NCI-H526 (cell line): ENCODE measurements at places on chromosomes 3 and 15.

DNA sequence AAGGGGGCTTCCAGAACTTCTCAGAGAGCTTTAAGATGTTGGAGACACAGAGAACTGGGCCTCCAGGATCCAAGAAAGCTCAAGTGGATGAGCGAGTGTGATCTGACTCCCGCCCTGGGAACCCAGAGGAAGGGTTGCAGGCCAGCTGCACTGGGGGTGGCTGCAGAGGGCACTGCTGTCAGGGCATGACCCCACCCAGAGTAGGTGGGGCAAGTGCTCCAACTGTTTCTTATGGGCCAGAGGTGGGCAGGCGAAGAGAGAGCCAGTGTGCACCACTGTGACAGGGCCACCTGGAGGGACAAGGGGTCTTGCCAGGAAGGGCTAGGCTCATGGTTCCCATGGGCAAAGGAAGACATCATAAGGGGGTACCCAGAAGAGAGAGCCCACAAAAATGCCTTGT, 48.8 kb downstream of the EXOG start:
- no peak for DNase-seq

GRCh38 chr3:123140550-123140949, 61.2 kb upstream of the SEC22A start:
- DNase-seq, result no peak

- no peak for DNase-seq
These were observed 4.3 kb upstream of the LRRK1 start for GRCh38 chr15:100914876-100915275.

GRCh38 chr3:29612536-29612935, 331.7 kb downstream of the RBMS3 start:
- no peak for DNase-seq

DNA sequence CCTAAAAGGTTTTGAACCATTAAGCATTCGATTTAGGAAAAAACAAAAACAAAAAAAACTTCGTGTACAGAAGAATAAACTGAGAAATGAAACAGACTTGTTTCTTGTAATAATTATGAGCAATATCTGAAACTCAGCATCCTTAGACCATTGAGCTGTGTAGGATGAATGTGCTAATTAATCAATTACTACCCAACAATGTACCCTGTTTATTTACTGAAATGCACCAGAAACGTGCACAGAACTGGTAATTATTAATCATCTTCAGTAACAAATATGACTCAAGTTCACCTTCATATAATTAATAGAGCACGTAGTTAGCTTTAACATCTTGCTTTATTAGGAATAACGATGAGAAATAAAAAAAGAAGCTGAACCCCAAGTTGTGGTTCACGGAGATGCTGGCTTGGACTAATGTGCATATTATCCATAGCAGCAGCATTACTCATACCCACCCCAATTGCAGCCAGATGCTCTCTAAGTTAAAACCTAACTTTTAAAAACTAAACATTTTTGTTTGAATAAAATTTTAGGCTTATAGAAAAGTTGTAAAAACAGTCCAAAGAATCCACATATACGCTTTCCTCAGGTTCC, 10.2 kb upstream of the C15orf61 start:
- DNase-seq, result no peak

- DNase-seq, result no peak
These were observed 580 bp upstream of the MAGEF1 start for GRCh38 chr3:184712248-184713039.

GRCh38 chr15:47820747-47821319, 103.5 kb downstream of the SEMA6D start:
- DNase-seq, result no peak

- no peak for DNase-seq
These were observed 224.2 kb downstream of the ITPR1 start for GRCh38 chr3:4717363-4717740.

- DNase-seq, result no peak
These were observed 6.8 kb upstream of the WNT7A start for GRCh38 chr3:13886593-13887129.

GRCh38 chr3:169750665-169751064, 14.2 kb downstream of the TERC start:
- DNase-seq, result no peak

DNA sequence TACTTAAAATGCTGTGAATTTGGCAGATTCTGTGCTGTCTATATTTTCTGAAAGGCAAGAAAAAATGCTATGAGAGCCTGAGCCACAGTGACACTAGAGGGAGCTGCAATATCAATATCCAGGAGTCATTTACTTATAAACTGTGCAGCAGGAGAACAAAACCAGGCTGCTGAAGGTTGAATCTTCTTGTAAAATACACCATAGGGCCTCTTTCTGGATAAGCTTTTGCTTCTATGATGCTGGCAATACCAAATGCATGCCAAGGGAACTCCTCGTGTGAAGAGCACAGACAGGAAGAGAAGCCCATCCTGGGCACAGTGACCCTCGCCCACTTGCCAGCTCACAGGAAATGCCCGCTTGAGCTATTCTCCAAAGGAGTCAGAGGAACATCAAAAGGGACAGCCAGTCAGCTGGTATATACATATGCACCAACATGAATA, 48.0 kb upstream of the TSPAN3 start:
- DNase-seq, result peak; percentile 35

GRCh38 chr15:89385596-89386331, 51.1 kb upstream of the POLG start:
- DNase-seq, result no peak

GRCh38 chr3:182861348-182861747, 68.0 kb downstream of the ATP11B start:
- no peak for DNase-seq

DNA sequence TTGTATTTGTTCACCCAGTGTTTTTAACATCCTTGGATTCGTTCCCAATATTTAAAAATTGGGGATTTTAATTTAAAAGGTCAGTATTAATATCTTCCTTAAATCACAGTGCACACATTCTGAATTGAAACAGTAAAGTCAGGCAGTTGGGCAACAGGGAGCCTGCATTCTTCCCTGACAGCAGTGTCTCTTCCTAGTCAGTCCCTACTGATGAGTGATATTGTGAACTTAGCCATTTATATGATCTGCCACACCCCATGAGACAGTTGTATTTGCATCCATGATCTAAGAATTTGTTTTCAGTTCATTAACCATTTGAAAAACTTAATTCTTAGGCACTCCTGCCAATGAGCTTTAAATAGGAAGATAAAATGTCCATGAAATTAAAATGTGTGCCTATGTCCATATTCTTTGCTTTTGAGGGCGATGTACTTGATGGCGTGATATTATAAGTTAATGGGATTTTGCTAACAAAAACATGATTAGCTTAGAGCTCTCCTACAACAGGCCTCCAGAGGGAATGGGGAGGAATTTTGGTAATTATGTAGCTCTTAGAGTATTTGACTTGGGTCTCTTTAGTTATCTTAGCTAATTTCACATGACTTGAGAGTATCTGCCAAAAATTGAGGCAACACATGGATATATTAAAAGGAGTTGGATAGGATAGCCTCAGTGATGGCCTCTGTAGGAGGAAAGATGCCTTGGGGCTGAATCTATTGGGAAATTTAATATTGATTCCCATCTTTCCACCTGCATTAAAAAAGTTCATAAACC, 219.3 kb downstream of the PTPRG start:
- DNase-seq, result peak; percentile 3

DNA sequence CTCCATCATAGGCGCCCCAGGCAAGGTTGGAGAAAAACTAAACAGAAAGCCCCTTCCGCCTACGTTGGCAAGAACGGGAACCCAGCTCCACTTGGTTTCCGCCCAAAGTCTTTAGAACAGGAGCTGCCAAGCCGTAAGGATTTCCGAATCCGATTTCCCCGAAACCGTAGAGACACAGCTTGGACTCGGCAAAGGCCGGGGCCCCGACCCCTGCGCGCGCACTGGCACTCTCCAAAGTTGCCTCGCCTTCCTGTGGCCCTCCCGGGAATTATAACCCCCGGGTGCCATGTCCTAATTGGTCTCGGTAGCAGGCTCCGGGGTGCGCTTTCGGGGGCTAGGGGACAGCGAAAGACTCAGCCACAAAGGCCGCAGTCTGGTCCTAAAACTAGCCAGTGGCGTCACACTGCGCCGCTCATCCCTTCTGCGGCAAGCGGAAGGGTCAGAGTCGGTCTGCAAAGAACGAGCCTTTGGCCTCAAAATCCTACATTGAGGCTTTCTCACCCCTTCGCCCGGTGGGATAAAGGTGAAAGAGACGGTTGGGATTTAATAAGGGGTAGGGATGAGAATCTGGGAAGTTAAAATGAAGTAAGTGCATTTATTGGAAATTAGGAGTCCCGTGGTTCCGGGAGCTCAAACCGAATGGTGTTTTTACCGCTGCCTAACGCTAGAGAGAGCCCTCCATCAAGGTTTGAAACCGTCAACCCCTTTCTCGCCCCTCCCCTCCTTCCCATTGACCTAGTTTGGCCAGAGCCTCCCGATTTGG, 6.8 kb downstream of the BCL6 start:
- peak; percentile 90 for DNase-seq

GRCh38 chr3:134904776-134905646, 110.0 kb downstream of the EPHB1 start:
- DNase-seq, result no peak

DNA sequence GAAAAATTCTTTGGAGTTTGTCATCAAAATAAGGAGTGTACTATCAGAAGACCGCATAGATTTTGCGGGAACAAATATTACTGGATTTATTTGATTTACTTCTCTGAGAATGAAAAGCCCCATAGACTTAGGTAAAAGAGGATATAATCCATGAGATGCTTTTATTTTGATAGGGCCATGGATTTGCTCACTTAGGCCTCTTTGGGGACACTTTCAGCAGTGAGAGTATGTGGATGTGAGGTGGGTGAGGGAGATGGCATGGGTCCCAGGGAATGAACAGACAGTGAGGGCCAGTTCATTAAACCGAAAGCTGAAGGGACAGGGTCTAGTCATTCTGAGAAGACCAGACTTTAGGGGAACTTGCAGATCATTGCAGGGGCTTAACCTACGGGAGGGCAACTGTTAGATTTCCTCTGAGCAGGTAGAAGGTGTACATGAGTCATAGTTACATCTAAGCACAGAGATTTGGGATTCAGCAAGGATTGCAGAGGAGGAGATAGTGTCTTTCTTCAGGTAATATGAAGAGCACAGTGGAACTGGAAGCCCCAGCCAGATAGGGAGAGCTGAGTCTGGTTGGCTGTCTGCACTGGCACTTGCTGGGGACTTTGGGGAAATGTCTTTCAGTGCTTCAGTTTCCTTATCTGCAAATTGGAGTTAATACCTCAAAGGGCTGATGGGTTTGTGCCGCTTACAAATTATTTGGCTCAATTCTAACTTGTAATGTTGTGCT, 30.8 kb downstream of the SH3GL3 start:
- DNase-seq, result no peak

DNA sequence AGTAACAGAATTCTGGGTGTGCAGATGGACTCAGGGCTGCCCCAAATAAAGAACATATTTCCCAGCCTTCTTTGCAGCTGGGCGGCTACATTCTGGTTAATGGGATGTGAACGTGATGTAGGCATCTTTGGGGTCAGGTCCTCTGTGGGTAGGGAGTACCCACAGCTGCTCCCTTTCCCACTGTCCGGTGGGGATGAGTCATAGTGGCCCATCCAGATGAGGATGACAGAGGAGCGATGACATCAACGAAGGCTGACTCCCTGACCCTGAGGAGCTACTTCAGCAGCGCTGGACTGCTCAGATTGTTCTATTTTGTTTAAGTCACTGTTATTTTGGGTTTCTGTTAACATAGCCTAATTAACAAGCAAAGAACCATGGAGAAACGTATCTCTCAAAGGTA, 38.0 kb downstream of the SRPRB start:
- no peak for DNase-seq

- DNase-seq, result no peak
These were observed 108.3 kb upstream of the CTDSPL start for GRCh38 chr3:37753428-37753827.

DNA sequence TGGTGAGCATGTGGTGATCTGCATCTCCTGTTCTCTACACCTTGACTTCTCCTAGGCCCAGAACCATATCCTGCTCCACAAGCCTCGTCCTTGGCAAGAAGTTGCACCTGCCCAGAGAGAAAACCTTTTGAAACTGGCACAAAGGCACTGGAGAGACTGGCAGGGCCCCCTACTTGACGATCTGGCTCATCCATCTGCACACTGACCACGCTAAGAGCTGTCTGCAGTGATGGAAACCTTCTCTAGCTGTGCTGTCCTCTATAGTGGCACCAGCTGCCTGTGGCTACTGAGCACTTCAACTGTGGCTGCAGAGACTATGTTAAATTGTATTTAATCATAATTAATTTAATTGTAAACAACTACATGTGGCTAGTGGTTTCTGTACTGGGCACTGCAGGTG, 26.2 kb upstream of the SRP14 start:
- DNase-seq, result no peak

- DNase-seq, result no peak
These were observed 315.0 kb downstream of the OCA2 start for GRCh38 chr15:27784107-27784506.

- DNase-seq, result no peak
These were observed 271.5 kb downstream of the SLC9A9 start for GRCh38 chr3:143576568-143577270.

- no peak for DNase-seq
These were observed 2.3 kb downstream of the BBX start for GRCh38 chr3:107524841-107525643.

DNA sequence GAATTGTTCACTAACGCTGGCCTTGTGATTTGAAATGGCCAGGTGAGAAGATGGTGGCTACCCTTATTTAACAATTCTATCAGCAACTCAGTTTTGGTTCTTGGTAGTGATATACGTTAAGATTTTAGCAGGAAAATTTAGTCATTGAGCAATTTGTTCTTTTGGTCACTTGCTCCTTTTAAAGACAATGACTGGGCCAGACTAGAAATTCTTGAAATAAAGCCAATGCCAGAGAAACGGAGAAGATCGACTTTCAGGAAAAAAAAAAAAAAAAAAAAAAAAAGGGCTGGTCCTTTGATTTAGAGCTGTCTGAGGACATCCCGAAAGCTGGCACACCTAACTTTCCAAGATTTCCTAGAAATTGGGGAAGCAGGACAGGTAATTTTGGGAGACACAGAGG, 178.5 kb downstream of the FNDC3B start:
- DNase-seq, result no peak

DNA sequence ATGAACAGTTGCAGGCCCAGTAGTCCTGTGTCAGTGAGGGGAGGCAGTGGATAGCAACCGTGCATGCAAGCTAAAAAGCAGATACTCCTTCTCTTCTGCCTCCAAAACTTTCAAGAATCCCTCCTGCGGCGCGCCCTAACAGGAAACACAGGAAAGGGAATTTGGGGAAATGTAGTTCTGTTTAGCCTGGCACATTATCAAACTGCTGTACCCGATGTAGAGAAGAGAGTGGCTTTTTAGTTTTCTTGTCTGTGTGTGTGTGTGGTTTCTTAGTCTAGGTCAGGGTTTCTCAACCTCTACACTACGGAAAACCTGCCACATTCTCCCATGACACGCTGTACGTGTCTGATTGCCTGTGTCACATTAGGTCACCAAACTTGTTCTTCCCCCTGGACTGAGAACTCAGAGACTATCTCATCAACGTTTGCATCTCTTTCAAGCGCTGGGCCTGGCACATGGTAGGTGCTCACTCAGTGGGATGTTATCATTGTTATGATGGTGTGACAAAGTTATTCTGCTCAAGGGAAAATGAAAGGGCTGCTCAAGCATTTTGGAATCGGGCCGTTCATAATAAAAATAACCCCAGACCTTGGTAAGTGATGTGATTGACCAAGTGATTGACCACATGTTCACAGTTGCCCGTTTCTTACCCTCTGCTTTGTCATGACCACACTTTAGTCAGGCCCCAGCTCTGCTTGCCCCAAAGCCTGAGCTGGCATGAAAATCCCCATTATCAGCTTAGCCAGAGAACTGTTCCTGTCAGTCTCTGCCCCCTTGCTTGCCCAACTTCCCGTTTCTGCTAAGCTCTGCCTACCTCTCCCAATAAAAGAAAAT, 33.2 kb downstream of the TM4SF4 start:
- no peak for DNase-seq

- DNase-seq, result peak; percentile 71
These were observed 1.4 kb upstream of the NDUFAF3 start for GRCh38 chr3:49020330-49021212.
